COLO829 (cell line): ENCODE measurements at places on chromosomes 4 and X.
A peak's percentile ranks its signal among the peaks of the same experiment; 100 is the strongest.

DNA sequence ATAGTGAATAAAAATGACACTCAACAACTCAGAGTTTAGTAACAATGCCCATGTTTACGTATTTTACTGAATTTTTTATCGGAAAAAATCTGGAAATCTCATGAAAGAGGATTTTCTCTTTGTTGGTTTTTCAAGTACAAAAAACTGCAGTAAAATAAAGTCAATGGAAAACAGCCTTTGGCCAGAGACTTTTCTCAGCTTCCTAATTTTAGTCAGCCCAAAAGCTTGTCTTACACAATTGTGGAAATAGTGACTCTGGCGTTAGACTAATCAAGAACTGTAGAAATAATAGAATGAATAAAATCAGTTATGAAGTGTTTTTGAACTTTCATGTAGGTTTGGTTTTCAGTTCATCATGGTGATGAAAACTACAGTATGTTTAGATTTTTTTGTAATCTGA is 234.7 kb downstream of the DKK2 start:
- DNase-seq: no peak

- DNase-seq: no peak
Observed at GRCh38 chrX:135522132-135522530, 1.7 kb downstream of the INTS6L start.

DNA sequence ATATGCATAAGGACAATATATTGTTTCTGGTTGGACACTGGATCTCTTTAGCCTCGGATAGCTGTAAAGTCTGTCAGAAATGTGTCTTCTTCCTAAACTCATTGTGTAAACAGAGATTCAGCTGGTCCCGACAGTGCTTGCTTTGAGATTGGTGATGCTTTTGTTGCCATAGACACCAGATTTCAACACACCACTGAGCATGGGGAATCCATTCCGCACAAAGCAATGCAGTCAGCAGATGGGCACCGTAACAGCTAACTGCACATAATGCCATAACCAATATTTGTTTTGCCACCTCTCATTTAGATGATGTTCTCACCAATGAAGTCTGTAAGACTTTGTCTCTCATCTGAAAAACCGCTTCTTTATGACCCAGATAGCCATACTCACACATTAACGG is 33.3 kb upstream of the FAM47C start:
- no peak for DNase-seq

- DNase-seq: peak; percentile 99
Observed at GRCh38 chr4:108058685-108059440, 69.2 kb downstream of the HADH start.

GRCh38 chr4:124206779-124207605 is 505.5 kb downstream of the ANKRD50 start:
- peak; percentile 63 for DNase-seq

- no peak for DNase-seq
Observed at GRCh38 chr4:98822144-98822543, 106.8 kb downstream of the EIF4E start.

- DNase-seq: no peak
Observed at GRCh38 chr4:157838366-157838765, 334.5 kb downstream of the GASK1B start.

- DNase-seq: no peak
Observed at GRCh38 chr4:6474053-6474568, 1.7 kb upstream of the PPP2R2C start.

- no peak for DNase-seq
Observed at GRCh38 chr4:181987392-181987791, 255.8 kb upstream of the TENM3 start.

GRCh38 chrX:26649534-26649933 is 433.6 kb downstream of the MAGEB5 start:
- DNase-seq: peak; percentile 5

DNA sequence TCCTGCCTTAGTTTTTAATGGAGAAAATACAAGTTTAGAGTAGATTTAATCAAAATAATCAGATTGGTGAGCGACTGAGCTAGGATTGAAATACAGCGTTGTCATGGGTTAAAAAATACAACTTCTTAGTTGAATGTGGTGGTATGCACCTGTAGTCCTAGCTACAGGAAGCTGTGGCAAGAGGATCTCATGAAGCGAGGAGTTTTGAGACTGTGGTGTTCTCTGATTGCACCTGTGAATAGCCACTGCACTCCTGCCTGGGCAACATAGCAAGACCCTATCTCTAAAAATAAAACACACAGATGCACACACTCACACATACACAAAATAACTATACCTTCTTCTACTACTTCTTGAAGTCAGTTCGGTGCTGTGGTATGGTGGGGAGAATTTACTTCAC is 19.8 kb upstream of the GBA3 start:
- DNase-seq: no peak

DNA sequence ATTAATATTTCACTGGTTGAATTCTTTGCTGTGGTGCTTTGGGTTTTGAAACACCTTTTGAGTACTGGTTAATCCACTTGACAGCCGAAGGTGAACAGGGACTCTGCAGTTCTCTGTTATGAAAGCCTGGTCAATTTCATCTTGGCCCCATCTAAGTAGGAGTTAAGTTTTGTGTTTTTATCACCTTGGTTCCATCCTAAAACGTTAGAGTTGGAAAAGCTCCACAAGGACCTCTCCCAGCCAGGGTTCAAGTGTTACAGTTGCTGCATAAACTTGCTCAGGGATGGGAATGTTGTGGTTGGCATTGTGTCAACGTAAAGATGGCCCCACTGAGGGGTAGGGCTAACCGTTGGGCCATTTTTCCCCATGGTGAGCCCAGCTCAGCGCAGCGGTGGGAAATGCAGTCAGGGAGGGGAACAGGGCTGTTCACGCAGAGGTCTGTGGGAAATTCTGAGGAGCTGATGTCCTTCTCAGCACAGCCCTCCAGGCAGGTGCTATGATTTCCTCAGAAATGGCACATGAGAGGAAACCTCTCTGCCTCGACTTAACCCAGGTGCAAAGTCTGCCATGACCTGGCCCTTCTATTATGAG is 188.7 kb downstream of the STIM2 start:
- DNase-seq: peak; percentile 1

GRCh38 chrX:15864629-15865028 is 10.0 kb upstream of the AP1S2 start:
- DNase-seq: peak; percentile 45

GRCh38 chr4:4619821-4620220 is 78.0 kb upstream of the STX18 start:
- DNase-seq: no peak

- DNase-seq: peak; percentile 4
Observed at GRCh38 chr4:46844325-46844917, 64.6 kb downstream of the COX7B2 start.

- no peak for DNase-seq
Observed at GRCh38 chr4:2824836-2825381, 18.7 kb upstream of the ADD1 start.

DNA sequence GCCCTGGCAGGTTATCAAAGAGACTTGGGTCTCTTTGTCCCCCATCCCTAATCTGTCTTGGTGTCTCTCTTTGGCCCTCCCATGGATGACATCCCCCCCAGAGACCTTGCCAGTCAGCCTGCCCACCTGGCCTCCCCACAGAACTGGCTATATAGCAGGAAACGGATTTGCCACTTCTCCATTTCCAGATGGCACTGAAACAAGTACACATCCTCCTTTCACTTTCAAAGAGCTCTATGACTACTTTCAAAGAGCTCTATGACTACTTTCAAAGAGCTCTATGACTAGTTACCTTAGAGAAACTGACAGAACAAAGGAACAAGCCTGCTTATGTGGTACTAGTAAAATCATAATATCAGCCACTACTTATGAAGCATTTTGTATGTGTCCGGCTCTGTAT is 175.3 kb downstream of the MAML3 start:
- DNase-seq: no peak

DNA sequence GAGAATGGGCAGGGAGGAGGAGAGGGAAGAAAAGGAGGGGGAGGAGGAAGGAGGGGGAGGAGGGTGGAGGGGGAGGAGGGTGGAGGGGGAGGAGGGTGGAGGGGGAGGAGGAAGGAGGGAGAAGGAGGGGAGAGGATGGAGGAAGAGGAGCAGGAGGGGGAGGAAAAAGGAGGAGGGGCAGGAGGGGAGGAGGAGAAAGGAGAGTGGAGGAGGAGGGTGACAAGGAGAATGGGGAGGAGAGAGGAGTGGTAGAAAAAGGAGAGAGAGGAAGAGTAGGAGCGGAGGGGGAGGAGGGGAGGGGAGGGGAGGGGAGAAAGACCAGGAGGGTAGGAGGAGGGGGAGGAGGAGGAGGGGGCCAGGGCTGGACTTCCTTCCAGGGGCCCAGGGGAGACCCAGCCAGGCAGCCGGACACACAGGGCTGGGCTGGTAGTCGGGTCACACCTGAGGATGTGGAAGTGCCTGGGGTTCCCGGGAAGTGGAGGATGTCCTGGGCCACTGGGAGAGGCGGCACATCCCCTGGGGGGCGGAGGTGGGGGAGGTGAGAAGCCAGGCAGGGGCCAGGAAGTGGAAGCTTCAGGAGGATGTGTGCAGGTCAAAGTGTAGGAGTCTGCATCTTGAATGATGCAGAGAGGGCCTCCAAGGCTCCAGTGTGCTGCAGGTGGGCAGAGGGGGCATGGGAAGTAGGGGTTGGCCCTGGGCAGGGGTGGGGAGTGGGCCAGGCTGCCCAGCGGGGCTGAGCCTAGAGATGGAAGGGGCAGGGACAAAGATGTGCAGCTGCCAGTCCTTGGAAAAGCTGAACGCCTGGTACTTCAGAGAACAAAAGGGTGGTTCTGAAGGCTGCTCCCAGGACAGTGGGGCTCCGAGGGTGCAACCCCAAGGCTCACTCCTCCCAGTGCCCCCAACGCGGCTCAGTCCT is 18.8 kb downstream of the IL3RA start:
- DNase-seq: no peak

- DNase-seq: no peak
Observed at GRCh38 chr4:14726877-14727361, 275.4 kb upstream of the CPEB2 start.

DNA sequence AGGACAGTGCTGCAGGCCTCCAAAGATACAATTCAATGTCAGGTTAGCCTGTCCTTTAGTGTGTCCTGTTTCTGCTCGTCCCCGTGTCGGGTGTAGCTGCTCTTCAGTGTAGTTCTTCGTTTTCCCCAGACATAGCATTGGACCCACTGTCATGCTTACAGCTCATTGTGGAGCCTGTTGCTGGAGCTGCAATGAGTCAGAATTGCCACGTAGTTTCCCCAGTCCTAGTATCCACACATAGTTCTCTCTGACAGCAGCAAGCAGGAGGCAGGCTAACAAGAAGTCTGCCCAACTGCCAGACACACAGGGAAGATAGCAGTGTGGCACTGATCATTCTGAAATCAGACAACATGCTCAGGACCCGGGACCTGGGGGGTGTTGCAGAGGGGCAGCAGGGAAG is 49.2 kb downstream of the MOSPD2 start:
- no peak for DNase-seq

GRCh38 chr4:80610845-80611677 is 275.5 kb downstream of the CFAP299 start:
- peak; percentile 20 for DNase-seq

DNA sequence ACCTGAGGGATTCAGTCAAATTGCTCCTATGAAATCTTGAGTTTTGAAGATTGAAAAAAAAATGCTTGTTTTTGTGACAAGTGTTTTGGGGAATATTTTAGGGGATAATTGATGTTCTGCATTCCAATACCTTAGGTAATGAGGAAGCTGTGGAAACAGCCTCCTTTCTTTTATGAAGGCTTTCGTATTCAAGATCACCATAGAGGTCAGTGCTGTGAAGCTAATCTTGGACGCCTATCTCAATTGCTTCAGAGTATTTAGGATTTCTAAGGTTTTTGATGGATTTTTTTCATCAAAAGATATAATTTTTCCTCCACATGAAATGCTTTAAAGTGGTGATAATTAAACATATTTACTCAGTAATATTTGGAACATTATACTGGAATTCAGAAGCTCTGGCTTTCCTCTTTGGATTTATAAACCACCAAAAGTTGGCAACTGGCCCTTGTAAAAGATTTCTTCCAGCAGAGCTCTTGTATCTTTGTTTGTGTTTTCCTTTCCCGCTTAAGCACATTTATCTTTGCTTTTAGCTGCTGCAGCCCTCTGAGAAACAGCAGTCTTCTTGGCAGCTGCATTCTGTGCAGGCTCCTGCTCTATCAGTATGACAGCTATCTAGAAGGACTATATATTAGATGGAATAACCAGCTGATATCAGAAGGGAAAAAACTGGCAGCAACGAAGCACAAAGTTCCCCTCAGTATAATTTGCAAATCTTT is 63.7 kb downstream of the HMGB2 start:
- no peak for DNase-seq

GRCh38 chr4:153137159-153137558 is 67.1 kb upstream of the TRIM2 start:
- DNase-seq: peak; percentile 82

DNA sequence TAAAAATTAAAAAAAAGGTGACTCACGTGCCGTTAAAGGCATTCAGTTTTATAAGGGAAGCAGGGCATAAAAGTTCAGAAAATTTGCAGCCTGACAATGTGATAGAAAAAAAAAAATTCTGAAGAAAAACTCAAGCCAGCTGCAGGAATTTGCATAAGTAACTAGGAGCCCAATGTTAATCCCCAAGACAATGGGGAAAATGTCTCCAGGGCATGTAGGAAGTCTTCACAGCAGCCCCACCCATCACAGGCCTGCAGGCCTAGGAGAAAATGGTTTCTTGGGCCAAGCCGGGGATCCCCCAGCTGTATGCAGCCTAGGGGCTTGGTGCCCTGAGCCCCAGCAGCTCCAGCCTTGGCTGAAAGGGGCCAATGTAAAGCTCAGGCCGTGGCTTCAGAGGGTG is 31.2 kb downstream of the CHM start:
- DNase-seq: no peak

GRCh38 chrX:16702700-16703599 is 9.5 kb downstream of the CTPS2 start:
- DNase-seq: no peak

GRCh38 chr4:24769571-24769970 is 25.8 kb upstream of the SOD3 start:
- DNase-seq: no peak

- no peak for DNase-seq
Observed at GRCh38 chr4:6999172-7000086, 43.7 kb upstream of the TADA2B start.

DNA sequence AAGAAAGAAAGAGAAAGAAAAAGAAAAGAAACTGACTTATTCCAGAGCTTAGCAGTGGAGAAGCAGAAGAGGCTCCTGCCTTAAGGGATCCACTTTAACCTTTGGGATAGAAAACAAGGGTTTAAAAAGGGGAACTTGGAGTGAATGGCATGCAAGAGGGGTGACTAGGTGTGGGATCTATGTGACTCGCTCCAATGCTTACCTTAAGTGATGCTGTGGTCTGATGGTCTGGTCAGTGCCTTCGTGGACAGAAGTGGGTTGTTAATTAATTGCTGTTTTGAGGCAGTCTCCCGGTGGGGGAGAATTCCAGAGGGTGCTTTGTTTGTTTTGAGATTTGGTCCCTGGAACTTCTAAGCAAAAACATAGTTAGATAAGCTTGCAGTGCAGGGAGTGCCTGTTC is 21.1 kb upstream of the RHOXF1 start:
- DNase-seq: no peak

DNA sequence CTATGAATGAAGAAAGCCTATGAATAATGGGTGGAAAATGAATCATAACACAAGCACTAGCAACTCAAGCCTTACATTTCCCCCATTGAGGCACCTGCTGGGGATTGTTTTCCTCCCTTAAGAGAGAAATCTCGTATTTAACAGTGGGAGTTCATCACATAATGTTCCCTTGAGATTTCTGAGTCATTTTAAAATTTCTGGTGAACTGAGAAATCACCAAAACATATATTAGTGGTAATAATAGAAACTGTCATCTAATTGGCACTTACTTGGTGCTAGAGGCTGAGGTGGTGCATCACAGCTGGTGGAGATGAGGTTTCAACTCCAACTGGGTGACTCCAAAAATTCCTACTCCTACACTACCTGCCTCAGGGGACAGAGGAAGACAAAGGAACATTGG is 561.3 kb upstream of the LCORL start:
- DNase-seq: no peak

- DNase-seq: no peak
Observed at GRCh38 chrX:44480591-44480990, 62.1 kb downstream of the FUNDC1 start.
